ENCODE measurements at places on chromosomes 13 and 19.

DNA sequence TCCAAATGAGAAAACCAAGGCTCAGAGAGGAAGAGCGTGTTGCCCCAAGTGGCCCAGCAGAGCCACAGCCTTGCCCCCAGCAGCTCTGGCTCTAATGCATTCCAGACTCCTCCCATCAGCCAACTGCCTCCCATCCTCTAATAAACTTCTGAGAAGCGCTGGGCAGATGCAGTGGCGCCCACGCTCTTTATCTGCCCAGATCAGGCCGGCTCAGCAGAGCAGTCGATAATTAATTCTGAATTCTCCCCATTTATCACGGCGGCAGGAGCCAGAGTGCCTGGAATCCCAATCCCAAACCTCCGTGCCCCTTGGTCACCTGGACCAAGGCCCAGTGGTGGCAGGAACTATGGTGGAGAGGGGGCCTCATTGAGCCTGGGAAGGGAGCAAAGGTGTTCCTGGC lies 13.9 kb downstream of the TINCR start:
- DNase-seq = no peak

DNA sequence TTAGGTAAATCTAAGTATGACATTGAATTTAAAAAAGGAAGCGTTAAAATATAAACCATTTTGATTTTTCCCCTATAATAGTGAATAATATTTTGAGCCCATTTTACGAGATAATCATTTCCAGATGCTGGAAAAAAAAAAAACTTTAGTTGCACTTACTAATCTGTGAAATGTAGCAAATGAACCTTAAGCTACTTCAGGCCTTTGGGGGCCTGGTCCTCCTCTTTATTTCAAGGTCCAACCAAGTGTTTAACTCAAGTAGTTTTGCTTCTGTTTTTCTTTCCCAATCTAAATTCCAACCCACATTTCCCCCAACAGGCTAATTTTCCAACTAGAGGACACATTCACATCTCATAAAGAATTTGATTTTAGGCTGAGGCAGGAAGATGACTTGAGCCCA lies 101.2 kb downstream of the TNFRSF19 start:
- DNase-seq = no peak

GRCh38 chr19:1101337-1101698 lies 2.5 kb upstream of the GPX4 start:
- DNase-seq = no peak

DNA sequence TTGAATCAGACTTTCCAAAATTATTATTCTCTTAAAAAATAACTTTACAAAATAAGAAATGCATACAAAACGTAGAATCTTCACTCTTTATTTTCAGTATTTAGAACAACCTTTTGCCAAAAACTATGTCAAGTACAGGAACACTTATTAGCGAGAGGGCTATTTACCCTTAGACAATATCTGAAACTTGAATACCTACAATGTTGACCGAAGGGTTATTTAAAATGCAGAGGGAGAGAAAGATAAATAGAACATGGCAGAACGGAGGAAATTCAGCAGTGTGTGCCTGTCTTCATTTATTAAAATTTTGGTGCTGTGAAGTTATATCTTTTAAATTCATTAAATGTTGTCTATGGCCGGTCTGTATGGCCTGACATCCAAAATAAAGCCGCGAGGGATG lies 198.8 kb downstream of the EFNB2 start:
- DNase-seq = no peak

- DNase-seq = no peak
Observed at GRCh38 chr13:48535766-48536165, 2.9 kb upstream of the RCBTB2 start.

DNA sequence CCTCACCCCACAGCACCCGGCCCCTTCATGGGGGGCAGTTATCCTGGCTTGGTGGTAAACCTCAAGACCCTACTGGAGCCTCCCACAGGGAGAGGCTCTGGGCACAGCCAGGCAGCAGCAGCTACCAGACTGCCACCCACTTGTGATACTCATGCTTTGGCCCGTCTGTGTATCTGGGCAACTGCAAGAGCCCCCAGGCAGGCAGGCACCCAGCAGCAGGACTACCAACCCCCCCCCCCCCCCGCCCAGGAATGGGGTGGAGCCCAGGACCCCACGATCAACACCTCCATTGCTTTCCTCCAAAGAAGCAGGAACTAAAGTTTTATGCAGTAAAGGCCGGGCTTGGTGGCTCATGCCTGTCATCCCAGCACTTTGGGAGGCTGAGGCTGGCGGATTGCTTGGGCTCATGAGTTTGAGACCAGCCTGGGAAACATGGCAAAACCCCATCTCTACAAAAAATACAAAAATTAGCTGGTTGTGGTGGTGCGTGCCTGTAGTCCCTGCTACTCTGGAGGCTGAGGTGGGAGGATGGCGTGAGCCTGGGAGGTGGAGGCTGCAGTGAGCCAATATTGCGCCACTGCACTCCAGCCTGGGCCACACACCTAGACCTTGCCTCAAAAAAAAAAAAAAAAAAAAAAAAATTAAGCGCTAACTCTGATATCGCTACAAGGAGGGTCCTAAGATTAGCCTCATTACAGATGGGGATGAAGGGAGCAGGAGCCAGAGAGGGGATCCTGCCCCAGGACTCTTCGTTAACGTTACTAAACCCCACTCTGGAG lies 1.1 kb upstream of the LYL1 start:
- DNase-seq = no peak

DNA sequence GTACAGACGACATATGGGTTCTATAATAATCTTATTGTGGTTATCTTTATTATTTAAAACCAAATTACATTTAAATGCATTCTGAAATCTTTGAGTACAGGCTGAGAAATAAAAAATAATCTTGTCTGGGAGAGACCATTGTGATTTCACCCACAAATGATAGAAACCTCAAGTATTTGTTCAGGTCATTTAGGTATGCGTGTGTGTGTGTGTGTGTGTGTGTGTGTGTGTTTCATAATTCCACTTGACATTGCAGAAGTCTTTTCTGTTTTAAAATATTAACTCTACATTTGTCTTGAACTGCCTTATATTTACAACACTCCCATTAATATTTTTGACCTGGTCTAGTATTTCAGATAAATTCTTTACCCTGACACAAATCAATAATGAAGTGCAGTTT lies 126.9 kb downstream of the SPRY2 start:
- no peak for DNase-seq

Measured in esophagus muscularis mucosa (tissue), 4 donors.